ENCODE measurements at places on chromosomes 1 and 21.
A peak's percentile ranks its signal among the peaks of the same experiment; 100 is the strongest.

GRCh38 chr1:244092293-244092963 lies 41.3 kb downstream of the ZBTB18 start:
- DNase-seq = peak; percentile 21

DNA sequence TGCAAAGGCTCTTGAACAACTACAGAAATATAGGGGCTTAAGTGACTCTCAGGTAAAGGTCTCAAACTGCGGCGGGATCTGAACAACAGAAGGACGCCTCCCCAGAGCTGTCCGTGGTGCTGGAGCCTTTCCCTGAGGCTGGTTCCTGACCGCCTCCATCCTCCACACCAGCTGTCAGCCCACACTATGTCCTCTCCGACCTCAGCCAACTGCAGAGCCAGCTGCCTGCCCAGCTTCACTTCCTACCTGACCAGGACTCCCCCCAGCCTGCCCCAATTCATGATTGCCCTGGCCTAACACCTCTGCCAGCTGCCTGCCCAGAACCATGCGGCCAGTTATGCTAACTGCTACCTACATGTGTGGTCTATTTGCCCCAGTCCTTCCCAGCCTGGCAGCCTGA lies 63.6 kb upstream of the ZC3H12A start:
- no peak for DNase-seq

DNA sequence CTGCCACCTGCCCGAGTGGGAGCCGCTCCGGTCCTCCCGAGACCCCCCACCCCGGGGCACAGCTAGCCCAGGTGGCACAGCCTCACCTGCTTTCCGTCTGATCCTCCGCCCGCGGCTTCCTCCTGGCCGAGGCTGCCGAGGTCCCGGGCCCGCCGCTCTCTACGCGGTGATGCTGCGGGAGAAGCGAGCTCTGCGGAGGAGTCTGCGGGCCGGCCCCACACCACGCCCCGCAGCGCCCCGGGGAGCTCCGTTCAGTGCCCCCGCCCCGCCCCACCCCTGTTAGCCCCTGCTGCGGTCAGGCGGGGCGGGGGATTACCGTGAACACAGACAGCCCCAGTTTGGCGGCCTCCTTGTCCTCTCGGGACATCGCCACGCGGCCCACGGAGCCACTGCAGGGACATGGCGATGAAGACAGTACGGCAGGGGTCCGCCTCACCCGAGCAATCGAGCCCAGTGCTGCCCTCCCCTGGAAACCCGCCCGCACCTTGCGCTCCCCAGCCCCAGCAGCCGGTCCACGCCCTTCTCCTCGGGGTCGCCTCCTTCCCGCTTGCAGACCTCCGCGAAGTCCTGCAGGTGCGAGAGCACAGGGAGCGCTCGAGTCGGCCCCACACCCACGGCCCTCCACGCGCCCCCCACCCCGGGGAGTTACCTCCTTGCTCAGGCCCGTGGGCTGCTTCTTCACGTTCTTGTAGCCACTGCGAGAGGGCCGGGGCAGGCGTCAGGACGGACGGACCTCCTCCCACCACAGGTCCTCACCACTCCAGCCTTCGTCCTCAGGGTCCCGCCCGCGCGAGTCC lies 933 bp downstream of the C1orf35 start:
- peak; percentile 51 for DNase-seq

GRCh38 chr1:12272770-12273169 lies 42.9 kb downstream of the VPS13D start:
- no peak for DNase-seq

GRCh38 chr1:9400425-9401079 lies 107.9 kb downstream of the SPSB1 start:
- no peak for DNase-seq

DNA sequence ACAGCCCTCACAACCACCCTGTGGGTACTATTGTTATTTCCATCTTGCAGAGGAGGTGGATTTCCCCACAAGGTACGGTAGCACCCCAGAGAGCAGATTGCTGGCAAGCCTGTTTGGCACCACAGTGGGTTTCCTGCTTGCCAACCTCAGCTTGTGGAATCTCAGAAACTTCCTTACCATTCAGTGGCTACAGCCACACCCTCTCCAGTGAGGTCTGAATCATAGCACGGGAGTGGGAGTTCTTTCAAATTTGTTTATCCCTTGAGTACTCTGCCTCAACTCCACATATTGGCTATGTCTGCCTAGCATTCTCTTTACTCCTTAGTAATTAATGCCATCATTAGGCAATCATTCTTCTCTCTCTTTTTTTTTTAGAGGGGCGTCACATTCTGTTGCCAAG lies 162.1 kb downstream of the PTPRU start:
- no peak for DNase-seq

DNA sequence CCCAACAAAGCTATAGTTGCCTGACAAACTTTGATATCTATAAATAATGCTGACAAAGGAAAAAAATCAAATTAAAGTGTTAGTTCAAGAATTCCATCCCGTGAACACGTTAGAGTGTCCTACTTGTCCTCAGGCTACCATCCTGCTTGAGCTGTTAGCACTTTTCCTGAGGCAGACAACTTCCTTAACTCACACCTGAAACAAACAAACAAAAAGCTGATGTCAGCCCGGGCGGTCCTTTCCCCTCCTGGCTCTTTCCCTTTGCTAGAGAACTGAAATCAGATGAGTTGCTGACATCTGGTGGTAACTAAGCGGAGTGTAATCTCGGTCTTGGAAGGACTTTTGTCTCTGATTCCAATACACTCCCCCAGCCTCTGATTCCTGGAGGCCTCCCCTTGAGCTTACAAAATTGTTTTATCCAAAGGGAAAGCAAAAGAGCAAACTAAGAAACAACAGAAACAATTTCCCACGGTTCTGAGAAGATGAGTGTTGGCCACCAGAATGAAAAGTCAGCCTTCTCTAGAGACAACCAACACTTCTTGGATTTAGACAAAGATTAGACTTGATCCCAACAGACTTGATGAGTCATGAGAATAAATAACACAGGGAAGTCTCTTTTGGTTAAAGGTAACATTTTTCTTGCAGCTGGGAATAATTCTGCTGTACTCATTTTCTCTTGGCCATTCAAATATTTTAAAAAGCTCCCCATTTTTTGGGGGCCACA lies 135.4 kb downstream of the PROX1 start:
- DNase-seq = peak; percentile 88

DNA sequence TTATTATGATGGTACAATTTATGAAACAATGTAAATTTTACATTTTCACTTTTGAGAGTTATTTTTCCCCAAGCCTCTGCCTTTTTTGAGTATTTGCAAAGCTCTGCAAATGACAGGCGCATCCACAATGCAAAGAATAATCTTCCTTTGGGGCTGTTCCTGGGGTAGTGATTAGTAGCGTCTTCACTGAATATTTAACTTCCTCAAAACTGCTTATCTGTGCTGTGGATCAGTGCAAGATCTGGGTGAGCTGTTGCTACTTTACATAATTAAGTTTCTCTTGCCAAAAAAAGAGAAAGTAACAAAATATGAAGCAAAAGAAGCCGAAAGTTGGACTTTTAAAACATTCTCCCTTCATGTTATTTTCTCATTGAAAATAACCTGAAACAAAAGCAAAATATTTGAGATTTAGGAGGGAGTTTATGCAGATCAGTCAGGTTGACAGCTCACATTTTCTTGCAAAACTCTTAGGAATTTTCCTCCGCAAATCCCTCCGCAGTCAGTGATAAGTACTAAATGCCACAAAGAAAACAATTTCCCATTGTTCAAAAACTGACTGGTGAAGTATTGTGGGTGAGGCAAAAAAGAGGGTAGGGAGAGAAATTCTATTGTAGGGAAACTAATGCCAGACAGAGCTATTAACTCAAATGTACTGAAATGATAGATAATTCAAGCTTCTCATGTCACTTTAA lies 276.4 kb upstream of the B3GALT2 start:
- no peak for DNase-seq

DNA sequence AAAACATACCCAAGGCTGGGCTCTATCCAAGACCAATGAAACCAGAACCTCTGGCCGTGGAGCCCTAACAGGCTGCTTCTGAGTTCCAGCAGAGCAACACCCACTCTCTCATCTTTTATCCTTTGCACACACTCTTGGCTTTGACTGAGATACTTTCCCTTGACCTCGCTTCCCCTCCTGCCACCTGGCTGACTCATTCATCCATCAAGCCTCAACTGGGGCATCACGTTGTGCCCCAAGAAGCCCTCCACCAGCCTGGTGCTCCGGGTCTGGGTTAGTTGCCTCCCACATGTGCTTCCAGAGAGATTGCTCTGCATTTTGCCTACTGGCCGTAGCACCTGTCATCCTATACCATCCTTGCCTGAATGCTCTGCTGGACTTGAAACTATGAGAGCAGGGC lies 34.5 kb upstream of the SERBP1 start:
- DNase-seq = no peak

GRCh38 chr1:114388432-114389003 lies 122.5 kb downstream of the TRIM33 start:
- no peak for DNase-seq

DNA sequence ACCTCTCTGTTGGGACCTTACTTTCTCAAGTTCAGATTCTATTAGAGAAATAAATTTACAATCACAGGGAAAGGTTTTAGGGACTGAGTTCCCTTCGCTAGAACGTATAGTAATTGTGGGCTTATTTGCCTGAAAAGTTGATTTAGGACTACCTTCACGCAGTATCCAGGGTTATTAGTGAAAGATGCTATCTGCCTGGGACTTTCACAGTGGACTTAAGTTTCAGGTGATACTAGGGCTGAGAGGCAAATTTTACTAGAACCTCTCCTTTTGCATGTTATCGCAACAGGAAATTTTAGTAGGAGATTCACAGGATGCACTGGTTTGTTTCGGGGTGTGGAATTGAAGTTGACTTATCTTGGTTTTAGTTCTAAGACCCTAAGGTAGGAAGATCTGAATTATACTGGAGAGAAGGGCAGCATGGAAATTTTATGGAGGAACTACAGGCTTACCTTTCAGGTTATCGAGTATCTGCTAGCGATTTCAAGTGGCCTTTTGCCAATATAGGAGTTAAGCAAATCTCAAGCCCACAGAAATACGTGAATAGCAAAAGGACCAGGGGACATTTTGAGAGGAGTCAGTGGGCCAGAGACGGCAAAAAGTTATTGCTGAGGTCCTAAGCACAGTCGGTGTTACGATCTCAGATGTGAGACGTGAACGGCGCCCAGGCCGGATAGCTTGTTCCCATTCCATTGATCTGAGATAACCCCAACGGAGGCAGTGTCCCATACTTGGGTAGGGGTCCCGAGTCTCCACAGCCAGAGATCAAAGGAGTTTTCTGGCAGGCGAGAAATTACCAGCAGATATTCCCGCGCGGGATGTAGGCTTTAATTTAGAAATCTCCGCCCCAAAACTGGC lies 723 bp upstream of the GNAI3 start:
- peak; percentile 54 for DNase-seq

DNA sequence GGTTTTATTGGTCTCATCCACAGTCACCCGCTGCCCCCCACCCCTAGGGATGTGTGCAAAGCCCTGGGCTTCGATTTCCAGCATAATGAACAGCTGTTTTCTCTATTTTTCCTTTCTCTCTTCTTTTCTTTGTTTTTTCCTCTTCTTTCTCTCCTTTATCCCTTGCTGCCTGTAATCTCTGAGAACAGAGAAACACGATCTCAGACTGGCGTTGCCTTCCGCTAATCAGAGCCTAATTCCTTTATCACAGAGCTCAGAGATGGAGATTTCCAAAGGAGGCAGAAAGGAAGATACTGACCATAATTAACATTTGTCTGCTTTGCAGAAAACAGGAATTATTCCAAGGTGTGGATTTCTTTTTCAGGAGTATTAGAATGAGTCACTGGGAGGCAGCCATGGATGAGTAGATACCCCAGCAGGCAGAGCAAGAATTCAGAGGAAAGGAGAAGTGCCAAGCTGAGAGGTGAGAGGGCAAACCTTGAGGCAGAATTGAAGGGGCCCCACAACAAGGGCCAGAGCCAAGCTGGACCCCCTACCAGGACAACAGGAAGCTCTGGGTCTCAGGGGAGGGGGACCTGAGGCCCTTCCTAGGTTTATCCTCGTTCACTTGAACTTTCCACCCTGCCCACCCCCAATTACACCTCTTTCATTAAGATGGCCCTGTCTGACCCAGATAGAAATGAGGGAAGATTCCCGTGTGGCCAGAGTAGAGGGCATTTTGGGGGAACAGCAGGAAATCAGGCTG lies 33.3 kb downstream of the MATN1 start:
- DNase-seq = no peak

All from body of pancreas (tissue), 4 donors.